ENCODE measurements at places on chromosomes 12 and 14.

- DNase-seq = no peak
These were observed 50.9 kb downstream of the IGF1 start for GRCh38 chr12:102429211-102430154.

DNA sequence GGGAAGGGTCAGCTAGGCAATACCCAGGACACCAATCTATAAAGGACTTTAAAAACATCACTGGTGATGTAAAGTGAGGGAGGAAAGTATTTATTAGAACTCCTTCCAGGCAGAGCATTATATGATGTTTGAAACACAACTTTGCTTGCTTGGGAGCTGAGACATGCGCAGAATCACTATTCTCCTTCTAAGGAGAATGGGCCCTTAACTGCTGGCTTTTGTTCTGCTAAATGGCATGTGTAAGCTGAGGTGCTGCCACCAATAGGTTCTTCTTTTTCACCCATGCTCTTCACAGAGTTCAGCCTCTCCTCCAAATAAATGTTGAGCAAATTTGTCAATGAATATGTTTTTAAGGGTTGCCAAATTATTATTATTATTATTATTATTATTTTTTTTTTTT is 3.9 kb downstream of the STAC3 start:
- no peak for DNase-seq

DNA sequence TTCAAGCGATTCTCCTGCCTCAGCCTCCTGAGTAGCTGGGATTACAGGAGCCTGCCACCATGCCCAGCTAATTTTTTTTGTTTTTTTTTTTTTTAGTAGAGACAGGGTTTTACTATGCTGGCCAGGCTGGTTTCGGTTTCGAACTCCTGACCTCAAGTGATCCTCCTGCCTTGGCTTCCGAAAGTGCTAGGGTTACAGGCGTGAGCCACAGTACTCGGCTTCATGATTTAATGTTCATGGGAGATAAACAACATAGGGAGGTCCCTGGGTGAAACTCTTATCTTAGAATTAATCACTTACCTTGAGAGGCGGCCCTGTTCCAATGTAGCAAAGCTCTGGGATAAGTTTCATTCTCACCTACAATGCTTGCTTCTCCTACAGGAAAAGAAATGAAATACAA is 48.3 kb downstream of the SEL1L start:
- no peak for DNase-seq

- DNase-seq = no peak
These were observed 203.2 kb upstream of the SSTR1 start for GRCh38 chr14:38004610-38004879.

- DNase-seq = no peak
These were observed 15.1 kb downstream of the PPM1H start for GRCh38 chr12:62919838-62920237.

- no peak for DNase-seq
These were observed 5.0 kb upstream of the MMP19 start for GRCh38 chr12:55847603-55848291.

DNA sequence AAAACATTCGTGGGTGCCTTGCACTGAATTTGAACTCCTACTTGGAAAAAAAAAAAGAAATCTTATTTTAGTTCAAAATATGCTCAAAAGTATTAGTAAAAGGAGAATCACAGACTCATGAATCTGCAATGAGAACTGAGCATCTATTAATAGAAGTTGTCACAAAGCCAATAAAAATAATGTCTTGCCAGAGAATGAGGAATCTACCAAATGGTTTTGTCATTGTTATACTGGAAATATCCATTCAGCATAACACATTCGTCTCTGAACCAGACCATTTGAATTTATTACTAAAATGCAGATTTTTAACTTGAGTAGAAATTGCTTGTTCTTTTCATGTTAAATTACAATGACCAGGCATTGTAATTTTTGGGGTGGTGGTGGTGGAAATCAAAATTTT is 11.6 kb upstream of the PTPRB start:
- DNase-seq = no peak

GRCh38 chr12:6354495-6355393 is 12.9 kb upstream of the TNFRSF1A start:
- DNase-seq = no peak

Data from NCI-H1436 treated with DMSO at 0.1 percent for 48 hours (cell line).